ENCODE measurements at places on chromosomes 1 and 21.

- no peak for DNase-seq
These were observed 30.1 kb downstream of the SGIP1 start for GRCh38 chr1:66563941-66564630.

GRCh38 chr1:183968386-183968785 lies 69.1 kb downstream of the COLGALT2 start:
- DNase-seq = no peak

- DNase-seq = no peak
These were observed 15.9 kb upstream of the PLCH2 start for GRCh38 chr1:2460203-2460602.

GRCh38 chr21:25907573-25908275 lies 173.0 kb downstream of the GABPA start:
- DNase-seq = no peak

- peak; percentile 24 for DNase-seq
These were observed 63.3 kb upstream of the WDR26 start for GRCh38 chr1:224497714-224498573.

DNA sequence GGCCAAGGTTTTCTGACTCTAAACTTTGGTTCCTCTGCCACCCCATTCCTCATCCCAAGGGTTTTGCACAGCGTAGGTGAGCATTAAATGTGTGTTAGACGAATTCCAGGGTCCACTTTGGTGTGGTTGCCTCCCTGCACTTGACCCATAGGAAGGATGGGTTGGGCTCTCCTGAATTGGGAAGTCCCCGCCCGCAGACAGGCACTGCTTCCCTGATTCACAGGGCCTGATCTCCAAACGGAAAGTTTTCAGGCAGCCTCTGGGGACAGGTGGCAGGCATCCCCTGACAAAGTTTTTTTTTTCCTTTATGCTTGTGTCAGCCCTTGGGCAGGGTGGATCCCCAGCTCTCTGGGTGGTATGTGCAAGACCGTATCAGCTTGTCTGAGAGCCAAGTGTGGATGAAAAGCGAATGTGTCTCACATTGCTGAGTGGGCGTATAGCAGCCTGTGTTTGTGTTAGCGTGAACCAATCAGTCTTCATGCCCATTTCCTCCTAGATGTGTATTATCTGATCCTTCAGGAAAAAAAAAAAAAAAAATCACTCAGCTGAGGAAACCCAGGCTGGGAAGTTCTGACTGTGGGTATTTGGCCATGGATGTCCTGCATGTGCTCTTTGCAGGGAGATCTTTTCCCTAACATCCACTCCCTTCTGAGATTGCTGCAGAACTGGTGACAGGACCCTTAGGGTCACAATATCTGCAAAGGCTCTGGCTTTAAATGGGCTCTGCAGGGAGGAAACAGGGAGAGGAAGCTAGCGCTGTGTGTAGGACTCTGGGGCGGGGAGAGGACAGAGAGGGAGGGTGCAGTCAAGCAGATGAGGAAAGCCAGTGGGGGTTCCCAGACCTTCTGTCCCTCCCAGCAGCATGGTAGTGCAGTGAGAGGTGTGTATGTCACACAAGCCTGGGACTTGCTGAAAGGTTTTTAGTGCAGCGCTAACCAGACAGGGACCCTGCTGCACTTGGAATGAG lies 42.2 kb upstream of the TRABD2B start:
- DNase-seq = no peak

GRCh38 chr1:3463013-3463385 lies 8.5 kb downstream of the ARHGEF16 start:
- no peak for DNase-seq

DNA sequence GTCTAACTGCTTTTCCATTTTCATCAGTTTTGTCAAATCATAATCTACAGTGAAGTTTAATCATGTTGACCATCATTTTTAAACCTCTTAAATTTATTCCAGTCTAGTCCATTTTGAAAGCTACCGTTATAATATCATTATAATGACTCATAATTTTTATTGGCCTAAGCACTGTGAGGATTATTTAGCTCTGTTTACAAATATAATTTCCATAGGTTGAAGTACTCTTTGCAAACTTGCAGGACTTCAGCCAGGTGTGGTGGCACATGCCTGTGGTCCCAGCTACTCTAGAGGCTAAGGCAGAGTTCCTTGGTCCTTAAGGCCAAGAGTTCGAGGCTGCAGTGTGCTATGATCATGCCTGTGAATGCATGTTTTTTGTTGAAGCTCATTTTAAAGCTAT lies 54.3 kb downstream of the MAP3K21 start:
- no peak for DNase-seq

DNA sequence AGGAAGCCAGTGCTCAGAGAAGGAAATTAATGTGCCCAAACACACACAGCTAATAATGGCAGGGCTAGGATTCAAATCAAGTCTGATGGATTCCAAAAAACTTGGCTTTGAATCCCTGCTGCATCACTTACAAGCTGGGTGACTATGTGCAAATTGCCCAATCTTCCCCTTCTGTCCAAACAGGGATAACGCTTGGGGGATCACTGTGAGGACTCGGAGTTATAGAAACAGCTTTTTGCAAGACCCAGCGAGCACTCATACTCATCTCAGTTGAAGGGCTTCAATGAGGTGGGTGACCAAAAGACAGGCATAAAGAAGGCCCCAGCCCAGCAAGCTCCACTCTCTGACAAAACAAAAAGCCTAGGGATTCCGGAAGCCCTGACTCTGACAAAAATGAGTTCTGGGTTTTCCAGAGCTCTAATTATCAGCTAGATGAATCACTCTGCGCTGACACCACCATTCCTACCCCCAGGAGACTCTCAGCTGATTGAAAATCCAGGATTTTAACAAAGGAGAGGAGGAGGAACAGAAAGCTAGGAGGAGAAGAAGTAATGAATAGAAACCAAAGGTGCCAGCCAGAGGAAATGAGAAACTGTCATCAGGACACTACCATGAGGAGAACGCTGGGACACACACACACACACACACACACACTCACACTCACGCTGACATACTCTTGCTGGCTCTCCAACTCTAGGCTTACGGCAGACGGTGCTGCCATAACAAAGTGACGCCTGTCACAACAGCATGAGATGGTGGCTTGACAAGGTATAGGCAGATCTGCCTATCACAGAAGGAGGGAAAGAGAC lies 1.6 kb upstream of the STK40 start:
- DNase-seq = no peak

GRCh38 chr1:229264487-229264886 lies 6.4 kb upstream of the RAB4A start:
- no peak for DNase-seq

DNA sequence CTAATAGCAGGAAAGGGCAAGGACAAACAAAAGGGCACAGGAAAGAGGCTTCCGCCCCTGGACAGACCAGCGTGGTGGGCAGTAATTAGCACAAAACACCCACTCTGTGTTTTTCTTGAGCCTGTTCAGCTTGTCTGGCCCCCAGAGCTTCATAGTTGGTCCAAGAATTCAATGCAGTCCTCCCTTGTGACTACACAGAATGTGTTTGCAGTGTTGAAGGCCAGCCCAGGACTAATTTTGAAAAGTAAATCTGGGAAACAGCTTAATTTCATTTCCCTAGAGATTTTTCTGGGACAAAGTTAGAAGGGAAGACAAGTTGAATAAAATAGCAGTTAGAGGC lies 49.2 kb upstream of the LMO4 start:
- no peak for DNase-seq

- DNase-seq = no peak
These were observed 30.6 kb upstream of the BMP8B start for GRCh38 chr1:39819091-39819812.

DNA sequence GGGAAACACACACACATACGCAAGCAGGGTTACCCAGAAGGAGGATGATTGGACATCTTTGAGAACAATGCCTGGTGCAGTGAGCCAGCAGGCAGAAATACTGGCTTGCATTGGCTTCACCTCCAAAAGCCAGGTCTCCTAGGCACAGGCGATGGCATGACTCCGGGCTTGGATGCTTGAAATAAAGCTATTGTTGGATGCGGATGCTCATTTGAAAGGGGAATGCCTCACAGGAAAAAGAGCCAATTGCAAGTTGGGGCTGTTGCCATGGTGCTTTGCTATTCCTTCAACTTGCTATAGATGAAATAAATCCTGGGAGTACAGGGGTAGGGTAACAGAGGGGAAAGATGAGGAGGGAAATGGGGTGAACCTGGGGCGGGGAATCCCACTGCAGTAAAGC lies 180.7 kb upstream of the SGIP1 start:
- no peak for DNase-seq

GRCh38 chr1:70220517-70221237 lies 503 bp upstream of the SRSF11 start:
- no peak for DNase-seq

GRCh38 chr1:167516404-167517388 lies 1.6 kb downstream of the CD247 start:
- DNase-seq = no peak

GRCh38 chr1:1680031-1680911 lies 12.3 kb downstream of the SLC35E2B start:
- no peak for DNase-seq

- no peak for DNase-seq
These were observed 4.7 kb downstream of the CAP1 start for GRCh38 chr1:40045182-40045581.

GRCh38 chr21:29656504-29657239 lies 283.1 kb downstream of the GRIK1 start:
- no peak for DNase-seq

DNA sequence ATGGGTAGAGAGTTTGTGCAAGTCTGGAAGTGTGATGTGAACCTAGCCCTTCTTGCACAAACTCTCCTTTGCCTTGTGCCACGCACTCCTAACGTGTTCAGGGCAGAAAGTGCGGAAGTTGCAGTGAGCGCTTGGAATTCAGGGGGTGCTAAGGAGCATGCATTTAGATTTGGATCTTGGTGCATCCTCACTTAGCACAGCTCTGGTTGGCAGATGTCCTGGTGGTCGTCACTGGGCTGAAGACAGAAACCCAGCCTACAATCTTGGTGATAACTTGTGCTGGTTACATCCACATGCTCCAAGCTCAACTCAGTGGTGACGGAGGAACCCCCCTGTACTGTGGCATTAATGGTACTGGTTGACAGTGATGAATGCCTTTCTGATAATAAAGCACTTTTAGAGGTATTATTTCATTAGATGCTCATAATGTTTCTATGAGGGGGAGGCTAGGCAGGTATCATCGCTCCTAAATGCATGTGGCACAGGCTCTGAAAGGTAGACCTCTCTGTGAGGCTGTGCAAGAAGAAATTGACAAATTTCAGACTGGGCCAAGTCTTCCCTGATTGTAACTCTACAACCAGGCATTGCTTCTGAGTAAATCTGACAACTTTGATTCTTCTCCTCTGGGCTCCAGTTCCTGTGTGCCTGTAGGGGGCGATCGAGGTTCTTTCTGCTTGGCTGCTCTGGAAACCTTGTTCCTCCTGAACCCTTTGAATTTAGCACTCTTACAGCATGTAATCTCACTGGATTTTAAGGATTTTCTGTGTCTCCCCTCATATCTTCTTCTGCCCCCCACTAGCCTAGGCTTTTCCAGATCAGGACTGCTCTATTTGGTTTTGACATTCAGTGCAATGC lies 40.6 kb downstream of the MAPKAPK2 start:
- DNase-seq = no peak

DNA sequence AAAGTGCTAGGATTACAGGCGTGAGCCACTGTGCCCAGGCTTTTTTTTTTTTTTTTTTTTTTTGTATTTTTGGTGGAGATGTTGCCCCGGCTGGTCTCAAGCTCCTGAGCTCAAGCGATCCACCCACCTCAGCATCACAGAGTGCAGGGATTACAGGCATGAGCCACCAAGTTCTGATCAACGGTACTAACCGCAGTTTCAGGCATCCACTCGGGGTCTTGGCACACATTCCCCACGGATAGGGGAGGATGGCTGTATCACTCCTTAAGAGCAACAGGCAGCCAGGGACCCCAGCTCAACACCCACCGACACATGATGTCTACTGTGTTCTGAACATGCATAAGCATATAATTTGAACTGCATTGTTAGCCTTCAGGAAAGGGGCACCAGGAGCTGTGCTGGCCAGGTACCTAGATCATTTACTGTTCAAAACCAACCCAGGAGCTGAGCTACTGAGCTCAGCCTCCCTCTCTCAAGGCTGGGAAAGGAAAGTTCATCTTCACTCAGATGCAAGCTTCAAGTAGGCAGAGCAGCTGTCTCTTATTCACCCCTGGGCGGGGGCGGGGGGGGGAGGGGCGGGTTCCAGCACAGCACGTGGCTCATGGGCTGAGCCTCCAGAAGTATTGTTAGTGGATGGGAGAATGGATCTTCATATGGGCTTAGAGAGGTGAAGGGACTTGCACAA lies 24.7 kb downstream of the CAPZB start:
- DNase-seq = no peak

- DNase-seq = no peak
These were observed 59.9 kb downstream of the C1orf198 start for GRCh38 chr1:230808281-230808872.

DNA sequence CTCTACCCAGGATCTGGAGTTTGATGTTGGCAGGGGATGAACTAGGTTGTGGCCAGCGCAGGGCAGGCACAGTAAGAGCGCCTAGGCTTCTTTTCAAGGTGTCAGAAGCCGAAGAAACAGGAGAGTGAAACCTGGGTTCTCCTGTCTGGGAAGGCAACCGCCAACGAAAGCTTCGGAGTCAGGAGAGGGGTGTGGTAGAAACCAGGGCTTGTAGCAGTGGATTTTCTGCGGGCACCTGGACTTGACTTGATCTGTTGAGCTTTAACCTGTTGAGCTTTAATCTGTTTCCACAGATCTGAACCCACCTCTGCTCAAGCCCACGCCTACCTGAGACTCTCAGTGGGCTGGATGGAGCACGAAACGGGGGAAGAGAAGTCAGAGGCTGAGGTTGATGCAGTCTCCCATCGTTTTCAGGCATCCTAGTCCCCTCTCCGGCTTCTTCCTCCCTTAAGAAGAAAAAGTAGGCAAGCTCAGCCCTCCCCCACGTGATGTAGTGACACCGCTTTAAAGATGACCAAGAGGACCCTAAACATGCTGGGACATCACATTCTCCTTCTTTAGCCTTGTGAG lies 9.3 kb downstream of the HLX start:
- no peak for DNase-seq

DNA sequence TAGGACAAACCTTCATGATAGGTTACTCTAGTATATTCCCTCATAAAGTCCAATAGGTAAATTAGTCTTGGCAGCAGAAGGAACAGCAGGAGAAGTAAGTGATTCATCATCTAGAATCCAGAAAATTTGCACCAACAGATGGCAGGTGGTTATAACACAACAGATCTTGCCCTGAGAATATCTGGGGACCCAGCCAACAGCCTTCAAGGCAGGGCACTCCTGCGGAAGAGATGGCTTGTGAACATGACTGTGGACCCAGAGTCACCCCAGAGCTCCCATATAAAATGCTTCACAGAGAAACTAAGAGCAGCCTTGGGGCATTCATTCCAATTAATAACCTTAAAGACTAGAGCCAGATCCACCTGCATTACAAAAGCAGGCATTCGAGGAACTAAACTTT lies 7.9 kb upstream of the PLA2G2C start:
- DNase-seq = no peak

- no peak for DNase-seq
These were observed 21.6 kb downstream of the ABCA4 start for GRCh38 chr1:94099303-94099702.

DNA sequence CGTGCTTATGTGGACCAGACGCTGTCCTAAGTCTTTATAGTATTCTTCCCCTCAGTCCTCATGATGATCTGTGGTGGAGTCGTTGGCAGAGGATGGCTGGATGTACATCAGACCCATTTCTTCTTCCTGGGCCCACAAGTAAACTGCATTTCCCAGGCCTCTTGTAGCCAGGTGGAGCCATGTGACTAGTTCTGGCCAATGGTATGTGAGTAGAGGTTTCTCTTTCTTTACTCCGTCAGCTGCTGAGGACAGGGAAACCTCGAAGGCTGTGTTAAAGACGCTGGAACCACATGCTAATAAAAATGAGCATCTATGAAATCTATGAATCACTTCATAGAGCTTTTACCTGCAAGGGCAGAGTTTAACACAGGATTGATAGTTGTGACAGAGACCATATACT lies 18.7 kb upstream of the ZNF362 start:
- DNase-seq = no peak
